ENCODE measurements at places on chromosomes 1 and 21.
A peak's percentile ranks its signal among the peaks of the same experiment; 100 is the strongest.

GRCh38 chr21:46126309-46127238 is 28.7 kb downstream of the COL6A2 start:
- DNase-seq, result no peak

- no peak for DNase-seq
Observed at GRCh38 chr1:91799159-91799558, 86.8 kb downstream of the TGFBR3 start.

DNA sequence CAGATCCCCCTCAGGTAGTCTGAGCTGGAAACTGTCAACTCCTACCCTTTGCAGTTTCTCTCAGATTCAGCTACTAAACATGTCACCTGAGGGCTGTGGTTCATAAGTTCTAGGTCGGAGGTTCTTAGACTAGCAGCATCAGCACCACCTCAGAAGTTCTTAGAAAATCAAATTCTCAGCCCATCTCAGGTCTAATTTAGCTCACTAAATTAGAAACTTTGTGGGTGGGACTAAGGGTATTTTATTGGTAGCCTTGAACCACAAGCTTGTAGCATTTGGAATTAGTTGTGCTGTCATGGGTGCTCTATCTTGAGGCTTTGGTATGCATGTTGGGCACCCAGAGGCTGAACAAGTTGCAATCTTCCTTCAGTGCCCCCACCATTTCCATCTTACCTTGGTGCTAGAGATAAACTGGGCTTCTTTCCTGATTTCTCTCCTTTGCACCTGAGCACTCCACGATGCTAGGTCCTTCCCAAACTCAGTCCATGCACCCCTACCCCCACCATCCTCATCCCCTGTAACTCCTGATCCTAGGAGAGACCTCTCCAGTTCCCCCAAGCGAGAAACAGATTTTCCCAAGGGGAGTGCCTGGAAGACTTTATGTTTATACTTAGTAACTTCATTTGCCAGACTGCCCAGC is 54.2 kb downstream of the S1PR1 start:
- no peak for DNase-seq

GRCh38 chr1:81547912-81548303 is 252.8 kb upstream of the ADGRL2 start:
- DNase-seq, result no peak

GRCh38 chr1:150477320-150477719 is 9.9 kb upstream of the TARS2 start:
- no peak for DNase-seq

DNA sequence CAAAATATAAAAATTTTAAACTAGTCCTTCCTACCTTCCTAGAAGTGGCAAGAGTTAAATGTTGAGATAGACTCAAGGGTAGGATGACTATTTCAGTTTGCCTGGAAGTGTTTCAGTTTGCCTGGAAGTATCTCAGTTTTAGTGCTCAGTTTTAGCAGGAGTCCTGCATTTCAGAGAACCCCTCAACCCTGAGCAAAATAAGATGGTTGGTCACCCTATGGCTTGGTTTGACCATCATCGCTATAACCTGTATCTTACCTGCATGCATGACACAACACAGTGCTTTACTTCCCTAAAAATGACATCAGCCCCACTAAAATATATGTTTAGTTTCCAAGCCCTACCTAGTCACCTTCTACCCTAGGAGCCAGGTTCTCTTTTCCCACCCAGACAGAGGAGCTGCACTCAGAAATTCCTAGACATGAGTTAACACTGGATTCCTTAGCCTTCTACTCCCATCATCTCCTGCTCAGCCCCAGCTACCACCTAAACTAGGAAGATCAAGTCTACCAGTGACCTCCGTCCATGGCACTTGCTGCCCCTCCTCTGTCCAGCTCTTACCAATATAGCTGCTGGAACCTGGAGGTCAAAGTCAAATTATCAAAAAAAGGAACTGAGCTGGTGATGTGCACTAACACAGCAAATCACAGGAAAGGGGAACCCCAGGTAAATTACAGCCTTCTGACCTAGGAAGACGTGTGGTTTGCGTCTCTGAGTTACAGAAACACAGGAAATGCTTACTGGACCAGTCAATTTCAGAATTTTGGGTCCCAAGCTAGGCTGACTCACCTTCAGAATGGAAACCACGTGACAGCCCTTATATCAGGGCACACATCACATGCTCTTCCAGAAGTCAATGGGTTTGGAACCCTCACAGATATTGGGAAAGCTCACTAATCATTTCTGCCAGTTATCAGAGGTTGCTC is 2.2 kb upstream of the G0S2 start:
- no peak for DNase-seq

- DNase-seq, result no peak
Observed at GRCh38 chr1:1551524-1552262, 11.3 kb upstream of the TMEM240 start.

DNA sequence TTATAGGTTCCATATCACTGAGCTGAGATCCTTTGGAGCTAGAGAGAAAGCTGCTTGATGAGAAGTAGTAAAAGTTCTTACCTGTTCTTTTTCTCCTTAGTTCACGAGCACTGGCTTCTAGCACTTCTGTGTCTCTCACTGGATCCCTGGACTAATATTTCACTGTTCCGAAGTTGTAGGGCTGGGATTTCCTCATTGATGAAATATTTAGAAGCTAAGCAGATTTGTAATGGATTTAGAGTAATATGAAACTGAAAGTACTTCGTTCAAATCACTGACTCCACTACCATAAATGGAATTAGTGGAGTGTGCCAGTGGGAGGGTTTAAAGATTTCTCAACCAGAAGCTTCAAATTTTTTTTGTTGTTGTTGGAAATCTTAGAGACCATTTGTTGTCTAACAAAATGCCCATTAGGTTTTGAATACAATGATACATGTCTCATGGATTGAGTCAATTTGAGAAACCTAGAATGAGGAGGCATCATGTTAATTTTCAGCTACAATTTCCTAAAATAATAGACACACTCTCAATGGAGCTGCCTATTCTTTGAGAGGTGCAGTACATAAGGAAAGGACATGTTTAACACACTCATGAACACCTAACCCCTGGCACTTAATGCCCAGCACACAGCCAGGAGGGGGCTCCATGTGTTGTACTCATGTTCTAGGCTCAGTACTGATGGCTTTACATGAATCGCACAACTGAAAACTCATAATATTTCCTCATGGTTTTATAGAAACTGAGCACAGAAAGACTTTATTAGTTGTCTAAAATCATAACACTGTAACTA is at the start of gene GBP1:
GBP1 (minus strand) TSS at position 130 of the 790 bp plus-strand sequence. CDS start 1,974 bp downstream, outside the sequence.
- DNase-seq, result peak; percentile 62

DNA sequence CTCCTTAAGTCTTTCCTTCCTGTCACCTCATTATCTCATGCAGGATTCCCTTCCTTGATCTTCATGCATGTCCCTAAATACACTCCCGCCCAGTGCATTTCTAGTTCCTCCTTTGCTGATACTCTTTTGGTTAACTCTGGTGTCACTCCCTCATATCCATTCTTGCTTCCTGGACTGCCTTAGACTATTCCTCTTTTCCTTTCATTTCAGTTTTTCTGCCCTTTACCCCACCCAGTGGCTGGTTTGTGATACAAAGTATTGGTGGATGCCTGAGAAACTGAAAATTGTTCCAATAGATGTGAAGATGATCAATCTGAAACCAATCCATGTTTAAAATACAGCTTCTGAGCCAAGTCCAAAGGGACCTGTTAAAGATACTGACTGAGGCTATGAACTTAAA is 553.8 kb upstream of the CAMK1G start:
- no peak for DNase-seq

DNA sequence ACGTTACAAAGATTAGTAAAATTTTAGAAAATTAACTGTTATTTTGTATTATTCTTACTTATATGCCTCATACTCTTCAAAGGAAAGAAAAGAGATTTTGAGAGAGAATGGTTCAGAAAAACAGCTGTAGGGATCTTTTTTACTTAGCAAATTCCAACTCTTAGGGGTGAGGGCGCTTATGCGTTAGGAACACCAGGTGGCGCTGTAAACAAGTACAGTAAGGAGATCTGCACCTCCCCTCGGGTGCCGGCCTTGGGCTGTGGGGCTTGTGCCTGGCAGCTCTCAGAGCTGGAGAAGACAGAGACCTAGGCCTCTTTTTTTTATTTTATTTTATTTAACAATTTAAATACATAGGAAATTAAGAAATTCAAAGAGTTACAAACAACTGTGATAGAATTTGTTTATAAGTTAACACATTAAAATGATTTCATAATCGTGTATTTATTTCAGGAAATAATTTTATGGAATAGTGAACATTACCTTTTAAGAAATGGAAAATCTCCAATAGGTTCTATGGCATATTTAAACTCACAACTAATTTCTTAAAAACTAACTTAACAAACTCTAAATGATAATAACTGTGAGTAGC is 32.6 kb downstream of the UTP25 start:
- no peak for DNase-seq

- no peak for DNase-seq
Observed at GRCh38 chr1:77948841-77949424, 29.9 kb downstream of the FUBP1 start.

GRCh38 chr1:204651843-204652421 is 33.6 kb downstream of the LRRN2 start:
- DNase-seq, result no peak

- DNase-seq, result no peak
Observed at GRCh38 chr1:98260839-98261238, 340.0 kb upstream of the DPYD start.

GRCh38 chr1:183195142-183195574 is 9.1 kb downstream of the LAMC2 start:
- DNase-seq, result no peak

DNA sequence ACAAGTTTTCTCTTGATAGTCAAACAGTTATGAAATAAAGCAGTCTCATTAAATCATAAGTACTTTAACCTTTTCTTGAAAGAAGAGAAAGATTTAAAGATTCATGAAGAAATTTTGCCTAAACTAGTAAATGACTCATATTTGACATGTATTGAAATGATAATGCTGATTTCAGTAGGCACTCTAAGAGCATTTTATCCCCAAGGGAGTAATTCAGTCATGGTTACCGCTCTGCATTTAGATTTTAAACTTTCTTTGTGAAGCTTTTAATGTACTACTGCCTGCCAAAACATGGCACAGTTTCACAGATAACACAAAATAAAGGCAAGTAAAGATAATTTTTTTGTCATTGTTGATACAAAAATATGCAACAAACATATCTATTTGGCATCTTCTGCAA is 6.8 kb downstream of the USH2A start:
- no peak for DNase-seq

GRCh38 chr1:247493106-247493505 is 35.2 kb upstream of the OR2B11 start:
- no peak for DNase-seq

- no peak for DNase-seq
Observed at GRCh38 chr1:88612292-88612691, 71.8 kb upstream of the PKN2 start.

DNA sequence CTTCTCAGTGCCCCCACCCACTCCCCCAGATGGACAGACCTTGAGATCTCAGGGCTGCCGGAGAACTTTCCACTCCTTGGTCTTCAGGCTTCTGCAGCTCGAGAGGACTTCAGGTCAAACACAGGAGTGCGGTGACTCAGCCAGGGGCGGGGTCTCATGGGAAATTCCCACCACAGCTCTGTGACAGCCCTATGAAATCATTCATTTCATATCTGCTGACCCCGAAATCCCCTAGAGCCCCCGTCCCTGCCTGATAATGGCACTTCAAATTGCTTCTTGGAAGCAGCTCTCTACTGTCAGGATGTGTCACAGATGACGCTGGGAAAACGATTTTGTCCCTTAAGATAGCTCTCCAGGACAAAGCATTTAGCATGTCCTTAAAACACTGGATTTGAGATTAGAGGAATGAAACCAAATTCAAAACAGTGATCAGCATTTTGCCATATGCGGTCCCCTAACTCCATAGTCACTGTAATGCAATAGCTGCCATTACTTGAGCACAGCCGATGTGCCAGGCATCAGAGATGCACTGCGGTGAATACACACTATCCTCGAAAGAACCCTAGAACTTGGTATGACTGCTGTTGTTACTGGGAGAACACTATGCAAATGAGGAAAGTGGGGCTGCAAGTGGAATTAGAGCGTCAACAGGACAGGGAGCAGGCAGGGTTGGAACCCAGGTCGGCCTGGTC is at the start of gene TNFRSF9:
TNFRSF9 (minus strand) TSS at position 95 of the 692 bp plus-strand sequence. CDS start 845 bp downstream, outside the sequence.
- no peak for DNase-seq

DNA sequence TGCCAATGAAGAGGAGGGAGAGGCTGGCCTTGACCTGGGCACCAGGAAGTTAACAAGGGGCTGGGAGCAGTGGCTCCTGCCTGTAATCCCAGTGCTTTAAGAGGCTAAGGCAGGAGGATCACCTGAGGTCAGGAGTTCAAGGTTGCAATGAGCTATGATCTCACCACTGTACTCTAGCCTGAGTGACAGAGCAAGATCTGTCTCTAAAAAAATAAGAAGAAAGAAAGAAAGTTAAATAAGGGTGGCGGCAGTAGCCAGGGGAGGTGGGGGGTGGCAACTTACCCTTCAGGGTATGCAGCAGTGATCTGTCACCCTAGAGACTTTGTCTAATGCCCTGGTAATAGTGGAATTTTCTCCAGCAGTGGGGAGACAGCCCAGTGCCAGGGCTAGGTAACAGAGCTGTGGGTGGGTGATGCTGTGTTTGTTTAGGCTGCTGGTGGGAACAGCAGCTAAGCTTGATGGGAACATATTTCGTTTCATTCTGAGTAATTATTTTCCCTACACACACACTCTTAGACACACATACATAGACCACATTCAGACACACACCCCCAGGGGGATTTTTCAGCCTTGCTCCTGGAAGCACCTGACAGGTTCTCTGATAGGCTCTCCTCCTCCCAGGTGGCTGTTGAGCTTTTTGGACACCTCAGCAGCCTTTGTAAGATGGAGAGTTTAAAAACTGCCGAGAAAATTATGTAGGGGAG is 11.3 kb upstream of the SYT6 start:
- no peak for DNase-seq

DNA sequence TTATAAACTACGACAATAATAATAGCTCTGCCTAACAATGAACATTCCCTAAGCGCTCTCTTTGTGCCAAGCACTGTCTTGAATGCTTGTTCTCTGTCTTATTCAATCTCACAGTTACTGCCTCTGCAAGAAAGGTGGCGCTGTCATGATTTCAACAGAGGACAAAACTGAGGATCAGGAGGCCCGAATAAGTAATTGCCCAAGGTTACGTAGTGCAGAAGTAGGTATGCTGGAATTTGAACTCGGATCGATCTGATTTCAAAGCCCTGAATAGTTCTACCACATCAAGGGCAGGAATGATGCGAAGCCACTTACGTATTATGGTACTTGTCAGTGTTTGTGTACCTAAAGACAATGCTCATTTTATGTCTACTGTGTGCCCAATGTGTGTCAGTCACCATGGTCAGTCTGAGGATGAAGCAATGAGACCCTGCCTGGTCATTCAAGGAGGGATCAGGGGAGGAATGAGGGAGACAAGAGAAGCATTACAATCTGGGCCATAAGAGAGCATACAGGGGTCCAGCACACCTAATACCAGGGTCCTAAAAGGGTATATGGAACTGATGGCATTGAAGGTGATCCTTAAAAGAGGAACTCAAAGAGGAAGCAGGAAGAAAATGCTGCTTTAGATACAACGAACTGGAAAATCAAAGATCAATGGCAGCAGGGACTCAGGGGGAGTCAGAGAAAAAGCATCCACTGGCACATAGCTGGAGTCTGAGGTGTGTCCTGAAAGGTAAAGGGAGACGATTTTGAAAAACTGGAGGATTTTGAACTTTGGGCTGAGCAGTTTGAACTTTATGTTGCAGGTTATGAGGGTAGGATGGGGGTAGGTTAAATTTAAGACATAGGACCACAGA is 389.2 kb downstream of the PLPP3 start:
- no peak for DNase-seq

GRCh38 chr1:2179283-2180013 is 15.1 kb downstream of the FAAP20 start:
- DNase-seq, result no peak

Data from kidney epithelial cell (primary cell).